Stimulated activated CD8-positive, alpha-beta memory T cell treated with anti-CD3 and anti-CD28 coated beads, Interleukin-15, amount 100 ng/mL, for 24 hours (primary cell): ENCODE measurements at places on chromosomes 2 and 18.

GRCh38 chr2:50535971-50536759 is 495.8 kb downstream of the NRXN1 start:
- DNase-seq = no peak

DNA sequence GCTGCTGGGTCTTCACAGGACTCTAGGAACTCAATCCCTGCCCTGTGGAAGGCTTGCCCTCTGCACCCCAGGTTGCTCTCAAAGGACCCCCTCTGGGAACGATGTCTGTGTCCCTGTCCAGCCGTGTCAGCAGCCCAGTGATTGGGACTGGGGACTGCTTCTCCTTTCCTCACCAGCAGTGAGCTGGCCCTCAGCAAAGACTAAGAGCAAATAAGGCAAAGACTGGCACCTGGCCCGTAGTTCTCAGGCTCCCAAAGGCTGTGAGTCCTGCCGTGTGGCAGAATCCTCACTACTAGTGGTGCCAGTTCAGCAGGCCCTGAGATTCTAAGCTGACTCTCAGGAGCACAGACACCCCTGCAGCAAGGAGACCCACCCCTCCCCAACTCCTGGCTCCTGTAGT is 47.8 kb downstream of the TMEM163 start:
- DNase-seq = no peak

DNA sequence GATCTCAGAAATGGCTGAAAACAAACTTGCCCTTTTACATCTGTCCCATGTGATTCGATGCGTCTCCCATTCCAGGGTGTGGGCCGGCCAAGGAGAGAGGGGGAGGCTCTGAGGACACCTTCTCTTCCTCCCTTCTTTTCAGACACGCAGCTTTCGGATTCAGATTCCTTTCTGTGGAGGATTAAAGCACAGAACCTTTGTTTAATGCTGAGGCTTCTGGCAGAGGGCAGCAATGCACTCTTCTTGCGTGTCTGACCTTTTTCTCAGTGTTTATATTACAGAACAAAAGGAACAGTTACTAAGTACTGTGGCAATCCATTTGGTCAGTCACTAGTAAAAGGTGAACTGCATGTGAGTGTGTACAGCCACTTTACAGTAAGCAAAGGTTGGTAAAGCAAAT is 268.9 kb upstream of the CCDC68 start:
- no peak for DNase-seq

DNA sequence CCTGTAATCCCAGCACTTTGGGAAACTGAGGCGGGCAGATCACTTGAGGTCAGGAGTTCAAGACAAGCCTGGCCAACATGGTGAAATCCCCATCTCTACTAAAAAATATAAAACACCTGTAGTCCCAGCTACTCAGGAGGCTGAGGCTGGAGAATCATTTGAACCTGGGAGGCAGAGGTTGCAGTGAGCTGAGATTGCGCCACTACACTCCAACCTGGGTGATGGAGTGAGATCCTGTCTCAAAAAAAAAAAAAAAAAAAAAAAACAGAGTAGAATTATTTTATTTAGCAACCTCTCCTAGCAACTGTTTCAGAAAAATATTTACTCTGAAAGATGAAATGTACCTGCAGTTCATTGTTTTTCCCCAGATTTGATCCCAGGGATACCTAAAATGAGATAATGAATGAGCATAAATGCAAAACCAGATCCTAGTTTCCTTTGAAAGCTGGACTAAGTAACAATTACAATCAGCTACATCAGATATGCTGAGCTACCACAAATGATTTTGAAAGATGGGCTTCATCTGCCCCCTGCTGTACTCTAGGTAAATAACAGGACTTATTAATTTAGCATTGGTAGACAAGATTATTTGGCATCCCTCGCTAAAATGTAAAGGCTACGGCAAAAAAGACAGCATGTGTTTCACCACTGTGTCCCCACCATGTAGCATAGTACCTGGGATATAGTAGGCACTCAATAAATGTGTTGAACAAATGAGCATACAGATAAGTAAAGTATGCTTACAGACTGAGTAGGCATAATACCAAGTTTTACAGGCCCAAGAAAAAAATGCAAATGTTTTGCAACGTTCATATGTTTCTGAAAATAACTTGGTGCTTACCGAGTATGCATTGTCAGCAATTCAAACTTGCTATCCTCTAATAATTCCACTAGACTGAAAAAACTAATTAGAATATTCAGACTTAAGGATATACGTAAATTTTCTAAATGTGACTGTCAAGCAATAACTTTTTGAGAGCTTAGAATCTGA is 102.5 kb downstream of the ATL2 start:
- DNase-seq = no peak

- DNase-seq = no peak
Observed at GRCh38 chr2:102230410-102230909, 43.6 kb downstream of the IL1RL2 start.

DNA sequence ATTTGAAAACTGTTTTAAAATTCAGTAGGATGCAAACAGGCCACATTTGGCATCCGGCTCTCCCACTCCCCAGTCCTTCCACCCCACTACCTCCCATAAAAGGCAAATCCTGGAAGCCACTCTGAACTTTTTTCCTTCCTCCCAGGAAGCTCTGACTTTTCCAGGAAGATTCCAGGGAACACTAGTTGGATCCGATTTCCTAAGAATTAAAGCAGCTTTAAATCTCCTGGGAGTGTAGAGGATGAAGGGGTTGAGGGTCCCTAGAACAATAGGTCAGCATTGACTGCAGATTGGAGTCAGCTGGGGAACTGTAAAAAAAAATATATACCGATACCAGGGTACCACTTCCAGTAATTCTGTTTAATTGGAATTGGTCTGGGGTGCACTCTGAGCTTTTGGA is 76.9 kb downstream of the CRIM1 start:
- DNase-seq = no peak

DNA sequence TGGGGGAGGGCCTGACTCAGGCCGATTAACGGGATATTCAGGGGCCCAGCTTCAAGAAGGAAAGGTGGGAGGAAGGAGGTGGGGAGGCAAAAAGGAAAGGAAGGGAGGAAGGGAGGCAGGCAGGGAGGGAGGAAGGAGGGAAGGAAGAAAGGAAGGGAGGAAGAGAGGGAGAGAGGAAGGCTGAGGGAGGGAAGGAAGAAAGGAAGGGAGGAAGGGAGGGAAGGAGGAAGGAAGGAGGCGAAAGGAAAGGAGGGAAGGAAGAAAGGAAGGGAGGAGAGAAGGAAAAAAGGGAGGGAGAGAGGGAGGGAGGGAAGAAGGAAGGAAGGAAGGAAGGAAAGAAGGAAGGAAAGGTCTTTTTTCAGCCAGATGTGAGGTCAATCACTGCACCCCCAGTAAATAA is 85.3 kb downstream of the C1QL2 start:
- DNase-seq = no peak

DNA sequence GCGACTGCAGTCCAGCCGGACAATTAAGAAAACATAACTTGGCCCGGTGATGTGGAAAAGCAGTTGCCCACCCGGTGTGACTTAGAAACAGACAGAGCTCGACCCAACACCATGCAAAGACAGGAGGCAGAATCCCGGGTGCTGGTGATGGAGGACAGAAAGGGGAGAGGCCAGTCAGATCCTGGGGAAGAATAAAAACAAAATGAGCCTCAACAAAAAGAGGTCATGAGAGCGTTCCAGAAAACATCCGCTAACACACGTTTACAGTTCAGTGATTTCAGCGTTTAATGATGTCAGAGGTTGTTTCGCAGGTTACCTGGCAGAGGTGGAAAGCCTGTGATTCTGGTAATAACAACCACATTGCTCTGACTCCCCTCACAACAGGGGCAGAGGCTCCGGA is 111.9 kb downstream of the OSR1 start:
- DNase-seq = no peak

GRCh38 chr2:30631051-30631671 is 176.1 kb downstream of the CAPN13 start:
- no peak for DNase-seq

GRCh38 chr2:211103989-211104388 is 547.6 kb downstream of the CPS1 start:
- no peak for DNase-seq

DNA sequence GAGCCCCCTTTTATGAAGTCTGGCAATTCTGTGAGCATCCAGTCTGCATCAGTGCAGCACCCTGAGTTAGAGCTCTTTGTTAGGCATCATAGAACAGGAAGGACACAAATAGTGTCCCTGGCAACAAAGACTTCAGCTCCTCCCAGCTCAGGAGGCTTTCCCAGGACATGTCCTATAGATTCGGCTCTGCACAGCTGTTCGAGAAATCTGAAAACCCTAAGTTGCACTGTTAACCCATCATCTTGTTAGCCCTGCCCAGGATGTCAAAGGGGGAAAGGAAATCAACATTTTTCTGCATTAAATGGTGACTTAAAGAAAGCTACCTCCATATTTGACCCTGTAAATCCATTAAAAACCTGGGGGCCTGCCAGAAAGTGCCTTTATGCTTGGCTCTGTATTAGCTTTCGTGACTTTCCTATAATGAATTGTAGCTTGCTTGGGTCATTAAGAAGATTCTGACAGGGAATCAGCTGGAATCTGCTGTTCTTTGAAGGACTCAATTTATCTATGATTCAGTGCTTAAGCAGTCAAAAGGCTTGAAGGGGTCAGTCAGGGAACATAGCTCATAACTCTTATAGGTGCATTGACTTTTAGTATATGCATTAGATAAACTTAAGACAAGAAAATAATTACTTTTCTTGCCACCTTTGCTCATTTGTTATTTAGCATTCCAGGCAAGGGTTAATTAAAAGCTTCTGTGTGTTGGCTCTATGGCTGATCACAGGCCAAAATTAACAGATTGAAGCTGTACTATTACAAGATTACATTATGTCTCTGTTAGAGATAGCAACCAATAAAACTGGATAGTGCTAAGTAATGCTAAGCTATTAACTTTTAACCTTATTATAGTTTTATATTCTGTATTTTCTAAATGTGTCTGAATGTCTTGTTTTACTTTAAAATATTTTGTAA is 20.6 kb downstream of the ERMN start:
- no peak for DNase-seq

- no peak for DNase-seq
Observed at GRCh38 chr2:118102433-118103082, 14.3 kb downstream of the INSIG2 start.

DNA sequence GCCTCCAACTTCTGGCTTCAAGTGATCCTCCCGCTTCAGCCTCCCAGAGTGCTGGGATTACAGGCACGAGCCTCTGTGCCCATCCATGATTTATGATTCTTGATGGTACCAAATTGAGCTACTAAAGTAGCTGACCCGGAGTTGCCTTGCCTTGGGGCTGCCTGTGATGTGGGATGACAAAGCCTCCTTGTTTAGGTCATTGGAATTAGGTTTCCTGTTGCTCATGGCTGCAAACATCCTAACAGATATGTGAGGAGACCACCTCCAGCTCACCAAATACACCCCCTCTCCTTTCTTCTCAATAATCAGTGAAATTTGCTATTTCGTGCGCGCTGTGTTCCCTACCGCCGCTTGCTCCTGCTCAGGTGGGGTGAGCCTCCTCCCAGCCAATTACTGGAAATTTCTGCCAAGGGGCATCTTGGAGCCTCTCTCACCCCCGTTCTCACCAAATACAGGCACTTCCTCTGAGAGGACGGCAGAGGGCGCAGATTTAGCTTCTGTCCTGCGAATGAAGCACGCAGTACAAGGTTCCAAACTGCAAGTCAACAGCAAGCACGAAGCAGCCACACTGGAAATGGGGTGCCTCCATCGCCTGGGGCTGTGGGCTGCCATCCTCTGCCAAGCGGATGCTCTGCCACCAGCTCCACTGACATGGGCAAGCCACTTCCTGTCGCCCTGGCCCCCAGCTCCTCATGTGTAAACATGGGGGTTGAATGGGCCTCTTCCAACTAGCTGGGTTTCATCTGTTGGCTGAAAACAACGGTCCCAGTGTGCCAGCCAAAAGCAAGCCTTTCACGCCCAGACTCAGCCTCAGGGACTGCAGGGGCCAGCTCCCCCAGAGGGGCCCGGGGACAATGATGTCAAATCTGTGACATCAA is 71.7 kb downstream of the NCAPH start:
- DNase-seq = peak; percentile 26

DNA sequence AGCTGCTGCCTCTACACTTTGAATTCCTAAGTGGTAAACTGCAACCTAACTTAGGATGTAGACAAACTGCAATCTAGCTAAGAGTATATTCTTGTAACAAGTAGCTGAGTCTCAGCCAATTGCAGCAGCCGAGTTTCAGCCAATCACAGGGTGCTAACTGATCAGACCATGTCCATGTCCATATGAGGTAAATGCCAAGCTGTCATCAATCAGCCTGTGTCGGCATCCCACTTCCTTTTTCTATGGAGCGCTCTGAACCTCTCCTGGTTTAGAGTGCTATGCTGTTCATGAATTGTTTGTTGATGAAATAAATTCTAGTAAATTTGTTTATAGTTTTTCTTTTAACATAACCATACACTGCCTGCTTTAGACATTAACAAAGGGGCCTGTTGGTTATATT is 408.8 kb downstream of the NBAS start:
- DNase-seq = no peak

DNA sequence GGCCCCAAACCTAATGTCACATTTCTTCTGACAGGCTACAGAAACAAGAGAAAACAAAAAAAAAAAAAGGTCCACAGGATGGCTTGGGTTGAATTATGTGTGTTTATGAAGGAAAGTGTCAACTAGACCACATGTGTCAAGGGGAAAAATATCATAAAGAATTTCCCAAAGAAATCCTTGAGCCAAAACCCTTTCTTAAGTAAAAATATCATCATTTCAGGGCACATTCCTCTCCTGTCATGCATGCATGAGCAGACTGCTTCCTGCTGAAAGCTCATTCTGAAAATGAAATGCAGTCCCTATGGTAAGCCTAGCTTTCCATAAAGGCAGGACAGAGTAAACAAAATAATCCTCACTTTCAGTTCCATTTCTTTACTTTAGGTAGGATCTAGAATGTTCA is 85.7 kb upstream of the RBBP8 start:
- no peak for DNase-seq

DNA sequence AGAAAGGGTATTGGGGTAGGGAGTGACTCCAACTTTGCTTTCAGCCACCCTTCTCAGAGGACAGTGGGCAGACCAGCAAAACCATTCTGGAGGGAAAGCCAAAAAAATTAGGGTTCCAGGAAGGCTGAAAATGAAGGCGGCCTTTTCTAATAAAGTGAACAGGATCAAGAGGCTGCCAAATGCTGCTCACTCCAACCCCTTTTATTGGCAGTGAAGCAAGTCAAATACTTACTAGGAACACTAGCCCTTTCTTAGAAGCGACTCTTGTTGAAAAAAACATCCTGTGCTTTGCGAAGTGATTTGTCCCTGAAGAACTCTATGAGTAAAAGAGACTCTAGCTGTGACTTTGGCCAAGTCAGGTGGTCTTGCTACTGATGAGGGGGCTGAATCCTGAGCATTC is 83.6 kb upstream of the CYP1B1 start:
- no peak for DNase-seq

- DNase-seq = no peak
Observed at GRCh38 chr2:73823916-73824523, 4.7 kb upstream of the STAMBP start.

DNA sequence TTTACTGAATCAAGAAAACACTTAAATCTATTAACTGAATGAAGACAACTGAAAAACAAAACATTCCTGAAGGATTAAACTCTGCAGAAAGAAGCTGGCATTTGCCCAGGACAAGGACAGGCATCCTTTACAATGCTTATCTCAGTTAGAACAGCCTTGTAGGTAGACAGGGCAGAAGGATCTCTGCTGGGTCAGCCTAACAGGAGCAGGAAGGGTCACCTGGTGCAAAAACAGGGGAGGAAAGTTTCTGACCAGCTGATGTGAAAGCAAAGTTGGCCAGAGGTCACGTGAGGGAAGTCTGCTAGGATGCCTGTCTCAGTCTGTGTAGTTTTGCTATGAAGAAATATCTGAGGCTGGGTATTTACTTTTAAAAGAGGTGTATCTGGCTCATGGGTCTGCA is 348.6 kb downstream of the ANAPC1 start:
- DNase-seq = no peak
